HTR-8/SVneo (cell line): ENCODE measurements at places on chromosomes 1 and 21.
A peak's percentile ranks its signal among the peaks of the same experiment; 100 is the strongest.

DNA sequence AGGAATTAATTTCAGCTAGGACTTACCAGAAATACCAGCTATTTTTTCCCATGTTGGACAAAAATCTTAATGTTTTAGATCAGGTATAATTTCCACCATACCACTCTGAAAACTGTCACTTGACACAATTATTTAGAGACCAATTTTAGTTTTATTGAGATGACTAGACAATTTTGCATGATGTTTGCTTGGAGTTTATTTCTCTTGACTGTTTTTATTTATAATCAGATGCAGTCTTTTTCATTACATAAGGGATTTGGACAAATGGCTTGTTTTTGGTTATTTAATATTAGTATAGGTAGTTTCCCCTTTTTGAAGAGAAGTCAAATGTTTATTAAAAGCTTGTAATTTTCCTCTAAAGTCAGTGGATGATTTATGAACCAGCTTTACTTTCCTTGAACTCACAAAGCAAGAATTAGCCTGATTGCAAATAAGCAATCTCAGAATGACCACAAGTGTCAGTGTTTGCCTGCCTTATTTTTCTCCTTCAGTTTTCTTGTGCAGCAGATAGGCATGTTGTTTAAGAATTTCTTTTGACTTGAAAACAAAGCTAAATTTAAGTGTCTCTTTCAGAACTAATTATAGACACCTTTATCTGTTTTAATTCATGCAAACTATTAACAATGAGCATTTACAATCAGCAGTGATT lies 3.8 kb upstream of the B3GALT2 start:
- peak; percentile 10 for DNase-seq

GRCh38 chr1:14482784-14483450 lies 115.6 kb upstream of the KAZN start:
- DNase-seq: no peak

DNA sequence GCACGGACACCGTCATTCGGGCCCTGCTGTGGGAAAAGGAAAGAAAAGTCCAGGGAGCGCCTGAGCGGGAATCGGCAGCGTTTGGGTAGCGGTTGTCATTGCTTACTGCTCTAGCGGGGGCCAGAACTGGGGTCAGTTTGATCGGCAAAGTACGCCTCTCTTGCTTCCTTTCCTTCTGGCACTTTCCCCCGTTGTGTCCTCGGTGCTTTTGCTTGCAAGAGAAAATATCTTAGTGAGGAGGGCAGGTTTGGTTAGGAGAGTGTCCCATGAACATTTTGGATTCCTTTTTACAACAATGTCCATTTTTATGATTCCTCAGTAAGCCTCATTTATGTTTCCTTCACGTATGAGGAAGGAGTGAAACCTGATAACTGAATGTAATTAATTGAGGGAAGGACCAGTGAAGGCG lies 670 bp downstream of the ST3GAL3 start:
- no peak for DNase-seq

DNA sequence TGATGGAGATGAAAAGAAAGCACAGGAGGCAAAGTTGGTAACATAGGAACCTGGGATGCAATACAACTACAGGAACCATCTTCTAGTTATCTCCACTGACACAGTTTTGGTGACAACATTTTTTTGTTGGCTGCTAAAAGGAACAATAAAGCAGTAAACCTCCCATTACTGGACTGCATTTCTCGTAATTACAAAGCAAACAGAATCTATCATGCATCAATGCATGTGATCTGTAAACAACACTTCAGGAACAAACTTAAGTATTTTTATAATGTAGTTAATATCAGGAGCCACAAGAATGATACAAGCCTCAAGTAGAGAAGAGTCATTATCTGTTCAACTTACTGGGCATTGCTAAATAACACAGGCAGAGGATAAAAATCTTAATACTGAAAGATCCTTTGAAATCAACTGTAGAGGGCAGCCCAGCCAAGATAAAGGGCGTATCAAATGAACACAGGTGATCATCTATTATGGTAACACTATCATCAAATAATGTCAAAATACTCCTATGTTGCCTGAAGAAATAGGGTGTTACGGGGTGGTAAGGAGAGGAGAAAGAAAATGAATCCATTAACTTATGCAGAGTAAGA lies 193.3 kb downstream of the EIF4G3 start:
- no peak for DNase-seq

- DNase-seq: no peak
Measured at GRCh38 chr1:47875036-47875435, 122.1 kb downstream of the TRABD2B start.

- peak; percentile 7 for DNase-seq
Measured at GRCh38 chr1:162908780-162909179, 47.8 kb upstream of the CCDC190 start.

DNA sequence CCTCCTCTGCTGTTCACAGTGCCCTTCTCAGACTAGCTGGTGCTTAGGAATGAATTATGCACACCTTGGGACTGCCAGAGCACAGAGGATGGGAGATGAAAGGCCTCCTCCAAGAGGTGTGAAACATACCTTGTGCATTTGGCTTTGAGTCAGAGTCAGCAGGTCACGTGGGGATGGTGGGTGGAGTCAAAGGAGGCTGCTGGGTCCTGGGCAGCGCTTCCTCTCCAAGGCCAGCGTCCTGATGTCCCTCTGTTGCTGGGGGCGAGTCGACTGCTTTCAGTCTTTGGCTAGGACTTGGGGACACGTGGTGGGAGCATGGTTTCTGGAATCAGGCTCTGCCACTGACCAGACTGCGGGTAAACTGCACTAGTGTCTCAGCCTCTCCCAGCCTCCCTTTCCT lies 91.2 kb downstream of the AJAP1 start:
- no peak for DNase-seq

- no peak for DNase-seq
Measured at GRCh38 chr1:36389999-36390398, 4.3 kb upstream of the STK40 start.

- no peak for DNase-seq
Measured at GRCh38 chr1:41355761-41356160, 5.5 kb upstream of the FOXO6 start.

GRCh38 chr1:157700305-157700704 lies 264 bp downstream of the FCRL3 start:
- no peak for DNase-seq

DNA sequence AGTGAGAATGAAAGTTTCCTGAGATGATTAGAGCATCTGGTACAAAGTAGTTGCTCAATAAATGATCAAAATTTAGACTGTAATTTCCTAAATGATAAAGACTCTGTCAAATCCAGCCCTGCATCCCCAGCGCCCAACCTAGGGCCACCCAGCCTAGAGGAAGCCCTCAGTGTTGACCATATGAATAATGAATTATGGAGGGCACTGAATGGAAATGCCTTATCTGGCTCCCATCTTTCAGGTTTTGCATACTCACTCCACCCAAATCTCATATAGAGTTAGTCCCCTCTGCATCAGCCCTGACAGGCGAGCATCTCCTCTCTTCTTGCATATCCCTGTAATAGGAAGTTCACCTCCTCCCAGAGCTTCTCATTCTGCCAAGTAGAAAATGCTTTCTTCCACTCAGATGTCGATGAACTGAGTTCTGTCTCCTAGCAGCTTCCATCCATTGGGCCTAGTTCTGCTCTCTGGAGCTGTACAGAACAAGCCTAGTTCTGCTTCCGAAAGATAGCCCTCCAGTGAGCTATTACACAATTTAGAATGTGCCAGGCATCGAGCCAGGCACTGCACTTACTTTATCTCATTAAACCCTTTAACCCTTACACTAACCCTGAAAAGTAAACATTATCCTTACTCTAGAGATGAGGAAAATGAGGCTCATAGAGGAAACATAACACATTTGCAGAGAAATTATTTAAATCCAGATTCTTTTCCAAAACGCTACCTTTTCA lies 20.9 kb downstream of the COA7 start:
- DNase-seq: no peak

GRCh38 chr1:22418933-22419382 lies 32.7 kb upstream of the ZBTB40 start:
- no peak for DNase-seq

DNA sequence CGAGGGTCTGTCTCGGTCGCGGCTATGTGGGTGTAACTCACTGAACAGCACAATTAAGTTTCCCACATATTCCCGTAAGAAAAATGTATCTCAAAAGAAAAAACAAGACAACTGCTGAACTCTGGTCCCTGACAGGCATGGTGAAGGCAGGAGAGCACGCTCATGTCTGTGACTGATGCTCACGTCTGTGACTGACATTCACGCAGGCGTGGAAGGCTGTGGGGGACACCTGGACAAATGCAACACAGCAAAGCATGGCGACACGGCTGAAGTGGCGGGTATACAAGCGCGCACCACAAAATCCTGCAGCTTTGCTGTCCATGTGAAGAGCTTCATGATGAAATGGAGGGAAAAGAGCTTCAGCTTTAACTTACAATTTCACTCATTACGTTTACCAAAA lies 6.0 kb downstream of the PTTG1IP start:
- DNase-seq: no peak

DNA sequence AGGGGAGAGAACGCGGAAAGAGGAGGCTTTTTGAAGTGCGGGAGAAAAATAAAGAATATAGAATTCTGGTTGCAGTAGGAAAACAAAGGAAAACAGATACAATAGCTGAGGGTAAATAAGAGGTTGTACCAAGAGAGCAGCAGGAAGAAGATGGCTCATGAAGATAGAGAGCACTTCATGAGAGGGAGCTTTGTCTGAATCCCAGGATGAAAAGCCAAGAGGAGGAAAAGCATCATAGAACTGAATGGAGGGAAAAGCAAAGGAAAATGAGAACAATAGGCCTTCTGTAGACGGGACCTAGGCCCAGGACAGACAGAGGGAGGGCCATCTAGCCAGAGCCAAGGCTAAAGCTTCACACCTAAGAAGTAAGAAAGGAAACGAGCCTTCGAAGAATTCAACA lies 49.5 kb downstream of the ATP6V1G3 start:
- DNase-seq: no peak

DNA sequence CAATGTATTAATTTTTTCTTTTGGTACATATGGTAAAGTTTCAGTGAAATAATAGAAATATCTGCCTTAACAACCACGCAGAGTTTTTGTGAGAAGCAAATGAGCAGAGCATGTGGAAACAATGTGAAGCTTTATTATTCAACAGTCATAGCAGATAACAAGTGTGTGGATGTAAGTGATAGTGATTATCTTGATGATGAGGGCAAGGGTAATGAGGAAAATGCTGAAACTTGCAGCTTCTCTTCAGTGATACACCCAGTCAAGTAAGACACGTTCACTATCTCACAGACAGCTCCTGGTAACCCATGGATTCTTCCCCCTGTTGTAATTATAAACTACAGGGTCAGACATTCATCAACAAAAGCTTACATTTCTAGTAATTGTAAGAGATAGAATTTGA lies 14.6 kb upstream of the OR2L5 start:
- no peak for DNase-seq

DNA sequence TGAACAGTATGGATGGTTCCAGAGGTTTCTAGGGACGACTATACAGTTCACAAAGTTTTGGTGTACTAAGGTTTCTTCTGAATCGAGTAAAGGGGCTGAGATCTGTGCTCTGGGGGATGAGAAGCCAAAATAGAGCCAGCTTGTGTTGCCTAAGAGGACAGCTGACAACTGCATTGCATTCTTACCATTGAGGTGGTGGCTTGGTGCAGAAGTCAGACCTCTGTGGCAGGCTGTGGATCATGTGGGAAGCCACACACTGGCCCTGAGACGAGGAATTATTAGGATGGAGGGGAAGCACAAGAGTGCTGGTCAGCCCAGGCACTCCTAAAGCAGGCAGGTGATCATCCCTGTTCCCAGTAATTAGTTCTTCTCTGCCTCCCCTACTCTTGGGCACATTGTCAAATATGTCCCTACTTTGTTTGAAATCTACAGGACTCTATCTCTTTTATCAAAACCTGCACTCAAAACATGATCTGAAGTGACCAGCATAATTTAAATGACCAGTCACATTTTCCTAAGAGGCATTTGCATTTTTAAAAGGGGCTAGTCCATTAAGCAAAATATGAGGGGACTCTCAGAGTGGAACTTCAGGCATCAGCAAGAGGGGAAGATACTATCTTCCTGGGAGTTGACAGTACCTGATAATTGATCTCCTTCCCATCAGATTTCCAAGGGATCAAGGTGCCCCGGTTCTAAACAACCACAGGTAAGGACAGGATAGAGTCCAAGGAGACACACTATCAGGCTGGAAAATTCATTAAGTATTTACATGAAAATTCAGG lies at the start of gene FCRLB:
FCRLB (plus strand) TSS at position 589 of the 782 bp plus-strand sequence. CDS start 1,129 bp downstream, outside the sequence.
- DNase-seq: no peak

GRCh38 chr1:91806769-91807700 lies 78.9 kb downstream of the TGFBR3 start:
- DNase-seq: no peak

GRCh38 chr1:64033667-64034220 lies 169.7 kb upstream of the UBE2U start:
- no peak for DNase-seq

- DNase-seq: no peak
Measured at GRCh38 chr1:108556499-108556898, 3.4 kb upstream of the EEIG2 start.

DNA sequence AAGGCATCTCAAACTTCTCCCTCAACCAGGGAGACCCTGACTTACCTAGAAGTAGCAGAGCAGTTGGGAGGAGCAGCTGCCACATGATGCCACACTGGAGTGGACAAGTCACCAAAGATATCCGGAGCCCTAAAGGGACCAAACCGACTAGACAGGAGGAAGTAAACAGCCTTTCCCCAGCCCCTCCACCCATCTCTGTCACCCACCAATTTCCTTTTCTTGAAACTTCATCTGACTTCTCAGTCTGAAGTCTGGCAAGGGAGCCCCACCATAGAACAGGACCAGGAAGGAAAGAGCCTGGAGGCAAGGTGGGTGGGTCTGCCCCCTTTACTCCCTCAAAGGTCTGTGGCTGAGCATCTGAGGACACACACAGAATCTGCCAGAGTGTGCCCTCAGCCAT lies at the start of gene FCGR3A:
FCGR3A (minus strand) TSS at position 167 of the 400 bp plus-strand sequence; CDS start at position 85, 82 bp downstream.
- DNase-seq: no peak

GRCh38 chr1:53754484-53755312 lies 15.7 kb upstream of the GLIS1 start:
- peak; percentile 49 for DNase-seq

GRCh38 chr1:222921945-222922344 lies 107.1 kb downstream of the DISP1 start:
- DNase-seq: no peak

- no peak for DNase-seq
Measured at GRCh38 chr1:107776900-107777663, 187.9 kb downstream of the VAV3 start.

DNA sequence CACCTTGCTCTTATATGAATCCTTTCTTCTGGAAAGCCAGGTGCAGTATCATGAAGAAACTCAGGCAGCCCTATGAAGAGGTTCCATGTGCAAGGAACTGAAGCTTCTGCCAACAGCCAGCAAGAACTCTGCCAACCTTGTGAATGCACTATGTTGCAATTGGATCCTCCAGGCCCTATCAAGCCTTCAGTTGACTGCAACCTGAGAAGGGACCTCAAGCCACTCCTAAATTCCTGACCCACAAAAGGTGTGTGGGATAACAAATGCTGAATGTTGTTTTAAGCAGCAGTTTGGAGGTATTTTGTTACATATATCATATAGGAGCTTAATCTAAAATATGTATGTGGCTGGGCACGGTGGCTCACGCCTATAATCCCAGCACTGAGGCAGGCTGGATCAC lies 84.0 kb downstream of the RERE start:
- no peak for DNase-seq
